AG08396 (cell line): ENCODE measurements at places on chromosomes 16 and 17.
A peak's percentile ranks its signal among the peaks of the same experiment; 100 is the strongest.

DNA sequence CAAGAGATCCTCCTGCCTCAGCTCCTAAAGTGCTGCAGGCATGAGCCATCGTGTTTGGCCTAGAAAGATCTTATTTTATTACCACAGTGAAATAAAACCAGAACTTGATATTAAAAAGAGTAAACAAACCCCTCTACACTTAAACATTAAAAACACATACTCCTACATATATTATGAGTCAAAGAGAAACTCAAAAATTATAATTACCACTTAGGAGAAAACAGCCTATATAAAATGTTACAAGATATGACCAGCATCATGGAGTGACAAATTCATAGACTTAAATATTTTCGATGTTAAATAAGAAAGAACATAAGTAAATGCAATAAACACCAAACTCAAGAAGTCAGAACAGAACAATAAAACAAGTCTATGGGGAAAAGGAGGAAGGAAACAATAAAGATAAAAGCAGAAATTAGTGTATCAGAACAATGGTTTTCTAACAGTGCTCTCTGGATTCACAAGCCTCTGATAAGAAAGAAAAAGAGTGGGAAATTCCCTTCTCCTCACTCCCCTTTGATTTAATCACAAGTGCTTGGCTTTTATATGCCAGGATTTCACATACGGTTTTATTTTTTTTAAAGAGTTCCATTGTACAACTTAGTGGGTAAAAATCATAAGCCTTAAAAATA lies 23.0 kb downstream of the SKAP1 start:
- DNase-seq = no peak

GRCh38 chr16:25264597-25264996 lies 7.0 kb upstream of the ZKSCAN2 start:
- peak; percentile 18 for DNase-seq

- no peak for DNase-seq
Measured at GRCh38 chr17:31296142-31296541, 897 bp downstream of the OMG start.

DNA sequence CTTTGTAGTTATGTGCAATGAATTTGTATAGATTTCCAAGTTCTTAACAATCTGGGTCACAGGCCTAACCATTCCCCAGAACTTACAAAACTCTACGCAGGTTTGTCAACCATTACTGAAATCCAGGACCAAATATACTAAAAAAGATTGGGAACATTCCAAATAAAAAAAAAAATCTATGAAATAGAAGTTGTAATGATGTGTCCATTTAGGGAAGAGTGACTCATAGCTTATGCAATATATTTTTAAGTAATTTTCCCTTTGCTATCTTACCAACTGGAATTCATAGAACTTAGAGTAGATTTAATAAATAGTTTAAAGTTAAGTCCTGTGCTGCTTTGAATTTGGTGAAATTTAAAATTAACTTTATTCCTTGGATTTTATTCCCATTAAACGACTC lies 393.2 kb downstream of the PMP22 start:
- no peak for DNase-seq

DNA sequence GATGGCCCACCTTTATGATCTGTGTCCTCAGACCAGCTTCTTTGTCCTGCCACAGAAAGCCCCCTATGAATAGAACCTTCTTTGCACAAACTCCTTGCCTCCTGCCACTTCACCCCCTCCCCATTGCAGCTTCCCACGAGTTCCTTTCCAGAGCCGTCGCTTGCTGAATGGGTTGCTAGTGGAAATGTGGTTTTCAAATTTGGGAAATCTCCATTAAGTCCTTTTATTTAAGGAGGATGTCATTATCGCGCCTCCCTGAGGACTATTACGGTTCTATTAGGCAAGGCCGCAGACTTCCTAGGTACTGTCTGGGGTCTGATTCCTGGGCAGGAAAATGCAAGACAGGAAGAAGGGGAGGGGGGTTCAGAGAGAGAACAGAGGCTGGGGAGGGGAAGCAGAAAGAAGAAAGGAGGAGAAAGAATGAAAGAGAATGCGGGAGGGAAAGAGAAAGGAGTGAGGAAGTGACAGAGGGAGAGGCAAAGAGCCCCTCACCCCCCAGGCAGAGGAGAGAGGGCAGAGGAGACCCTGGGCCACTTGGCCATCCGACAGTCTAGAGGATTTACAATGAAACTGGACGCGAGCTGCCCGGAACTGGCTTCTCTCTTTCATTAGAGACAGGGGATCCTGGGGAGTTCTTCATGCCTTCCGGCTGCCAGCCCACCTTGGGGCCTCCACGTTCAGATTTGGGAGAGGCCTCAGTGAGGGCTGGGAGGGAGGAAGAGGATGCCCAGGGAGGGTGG lies 31.7 kb upstream of the ETV4 start:
- DNase-seq = no peak

GRCh38 chr17:80786470-80786869 lies 205.2 kb upstream of the CHMP6 start:
- DNase-seq = no peak

GRCh38 chr16:70496513-70496912 lies 26.8 kb downstream of the COG4 start:
- DNase-seq = no peak

DNA sequence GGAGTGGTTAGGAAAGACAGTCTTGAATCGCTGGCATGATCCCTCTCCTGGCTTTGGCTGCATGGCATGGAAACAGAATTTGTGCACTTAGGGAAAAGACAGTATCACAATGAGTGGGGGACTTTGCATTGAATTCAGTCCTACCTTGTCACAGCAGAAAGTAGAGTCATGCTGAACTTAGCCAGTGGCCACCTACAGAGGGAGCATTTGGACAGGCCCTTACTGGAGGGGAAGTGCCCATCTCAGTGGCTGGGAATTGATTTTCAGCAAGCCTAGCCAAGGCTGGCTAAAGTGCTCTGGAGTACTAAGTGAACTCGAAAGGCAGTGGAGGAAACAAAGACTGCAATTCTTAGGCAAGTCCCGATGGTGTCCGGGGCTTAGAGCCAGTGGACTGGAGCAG lies 364.3 kb upstream of the TOM1L1 start:
- no peak for DNase-seq

- DNase-seq = no peak
Measured at GRCh38 chr17:48819466-48819865, 2.4 kb upstream of the TTLL6 start.

DNA sequence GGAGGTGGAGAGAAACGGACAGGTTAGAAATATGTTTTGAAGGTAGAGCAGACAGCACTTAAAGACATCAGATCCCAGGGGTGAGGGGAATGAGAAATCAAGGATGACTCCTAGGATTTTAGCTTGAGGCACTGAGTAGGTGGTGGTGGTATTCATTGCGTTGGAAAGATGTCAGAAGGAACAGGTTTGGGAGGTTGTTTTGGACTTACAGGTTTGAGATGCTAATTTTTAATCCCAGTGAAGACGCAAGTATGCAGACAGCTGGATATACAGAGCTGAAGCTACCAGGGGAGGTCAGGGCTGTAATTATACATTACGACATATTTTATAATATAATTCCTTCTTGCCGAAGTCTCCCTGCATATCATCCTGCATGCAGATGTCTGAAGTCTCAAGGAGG lies 433.3 kb downstream of the XYLT1 start:
- no peak for DNase-seq

DNA sequence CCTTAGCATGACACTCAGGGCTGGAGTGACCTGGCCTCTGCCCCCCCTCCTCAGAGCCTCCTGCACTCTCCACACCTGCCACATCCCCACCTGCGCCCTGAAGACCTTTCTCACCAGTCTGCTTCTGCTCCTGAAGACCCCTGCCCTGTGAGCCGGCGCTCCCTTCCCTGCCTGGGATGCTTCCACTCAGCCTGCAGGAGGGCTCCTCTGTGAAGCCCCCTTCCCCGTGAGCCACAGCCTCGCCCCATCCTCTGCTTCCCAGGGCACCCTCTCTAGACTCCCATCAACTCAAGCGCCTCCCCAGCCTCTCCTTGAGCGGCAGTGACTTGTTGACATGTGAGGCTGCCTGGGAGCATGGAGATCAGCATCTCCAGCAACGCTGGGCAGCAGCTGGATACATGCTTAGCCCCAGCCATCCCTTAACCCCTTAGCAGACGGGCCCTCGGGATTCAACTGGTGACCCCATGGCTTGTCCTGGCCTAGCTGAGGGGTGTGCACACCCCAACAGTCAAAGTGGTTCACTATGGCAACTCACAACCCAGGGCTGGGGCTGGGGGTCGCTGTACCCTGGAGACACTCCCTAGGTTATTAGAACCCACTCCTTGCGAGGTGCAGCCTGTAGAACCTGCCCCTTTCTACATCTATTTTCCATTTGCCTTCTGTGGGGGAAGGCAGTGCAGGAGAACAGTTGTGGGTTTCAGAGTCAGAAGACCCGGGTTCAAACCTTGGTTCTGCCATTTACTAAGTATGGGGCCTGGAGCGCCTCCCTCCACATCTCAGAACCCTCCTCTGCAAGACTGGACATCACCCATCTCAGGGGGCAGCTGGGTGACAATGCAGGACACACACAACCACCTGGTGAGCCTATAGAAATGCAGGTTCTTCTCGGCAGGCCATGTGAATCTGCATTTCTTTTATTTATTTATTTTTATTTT lies 21.5 kb downstream of the TMEM235 start:
- DNase-seq = no peak

DNA sequence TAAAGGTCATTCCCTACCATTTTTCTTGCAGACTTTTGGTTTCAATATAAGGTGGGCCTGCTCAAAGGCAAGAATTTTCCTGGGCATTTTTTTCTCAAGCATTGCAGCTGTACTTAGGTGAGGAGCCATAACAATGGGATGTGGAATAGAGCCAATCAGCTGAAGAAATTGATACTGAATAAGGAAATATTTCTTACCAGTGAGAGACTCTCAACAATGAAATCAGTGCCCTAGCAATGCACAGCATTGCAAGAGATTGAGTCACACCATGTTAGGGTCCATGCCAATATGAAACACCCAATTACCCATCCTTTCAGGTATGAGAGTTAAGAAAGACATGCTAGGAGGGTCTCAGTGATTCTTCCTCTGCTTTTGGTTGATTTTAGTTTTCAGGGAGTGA lies 237.6 kb downstream of the SOX9 start:
- peak; percentile 67 for DNase-seq

GRCh38 chr17:13415871-13416416 lies 185.8 kb downstream of the HS3ST3A1 start:
- DNase-seq = peak; percentile 65

DNA sequence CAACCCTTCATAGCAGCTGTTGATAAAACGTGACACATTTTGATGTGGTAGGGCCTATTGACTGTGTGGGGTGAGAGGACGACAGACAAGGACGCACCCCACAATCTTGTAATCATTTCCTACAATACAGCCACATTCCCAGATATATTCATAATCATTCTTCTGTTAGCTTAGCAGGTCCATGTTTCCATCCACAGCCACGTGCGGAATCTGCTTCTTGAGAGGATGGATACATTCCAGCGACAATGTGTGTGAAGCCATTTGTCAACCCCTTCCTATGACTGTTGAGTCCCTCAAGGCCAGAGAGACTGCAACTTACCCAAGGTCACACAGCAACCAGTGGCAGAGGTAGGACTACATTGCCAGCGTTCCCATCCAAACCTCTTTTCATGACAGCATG lies 8.7 kb upstream of the COPS3 start:
- DNase-seq = no peak
